Mesothelial cell of epicardium (in vitro differentiated cells): ENCODE measurements at places on chromosomes 3 and 15. TPM values are rescaled to one million over a fixed set of nuclear protein-coding genes. Genes with fewer than 3 reads are reported as not detected.

GRCh38 chr15:42206406-42206805 is 1.7 kb downstream of the VPS39 start:
- DNase-seq = no peak

GRCh38 chr3:63287610-63288009 is 9.5 kb downstream of the SYNPR start:
- no peak for DNase-seq

GRCh38 chr3:146466604-146467003 is 2.8 kb downstream of the PLSCR2 start:
- no peak for DNase-seq

DNA sequence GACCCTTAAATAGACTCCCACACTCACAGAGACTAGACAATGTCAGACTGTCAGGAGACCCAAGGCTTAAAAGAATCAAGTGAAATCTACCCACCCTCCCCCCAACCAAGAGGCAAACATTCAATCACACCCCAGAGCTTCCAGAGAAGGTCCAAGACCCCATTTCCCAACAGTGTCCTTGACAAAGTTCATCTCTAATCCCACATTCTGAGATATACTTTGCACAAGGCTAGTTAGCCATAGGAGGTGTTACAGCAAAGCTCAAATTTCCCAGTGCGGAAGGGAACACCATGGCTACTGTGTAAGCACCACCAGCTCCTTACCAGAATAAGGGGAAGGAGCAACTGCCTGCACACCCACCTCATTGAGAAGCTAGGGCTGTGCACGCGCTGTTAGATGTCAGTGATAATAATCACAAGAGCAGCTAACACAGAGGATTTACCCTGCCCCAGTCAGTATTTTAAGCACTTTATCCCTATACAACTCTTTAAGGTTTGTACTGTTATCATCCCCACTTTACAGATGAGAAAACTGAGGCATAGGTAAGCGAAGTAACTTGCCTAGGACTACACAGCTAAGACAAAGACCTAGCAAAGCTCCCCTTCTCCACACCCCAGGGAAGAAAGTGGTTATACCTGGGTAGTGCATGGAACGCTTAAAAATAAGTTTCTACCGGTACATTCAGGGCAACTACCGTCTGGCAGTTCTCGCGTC is 17.3 kb downstream of the SPATA12 start:
- DNase-seq = no peak

GRCh38 chr3:179146911-179147513 is 1.1 kb upstream of the PIK3CA start:
- DNase-seq = no peak

GRCh38 chr3:158095111-158095813 is 11.0 kb downstream of the SHOX2 start:
- DNase-seq = no peak

DNA sequence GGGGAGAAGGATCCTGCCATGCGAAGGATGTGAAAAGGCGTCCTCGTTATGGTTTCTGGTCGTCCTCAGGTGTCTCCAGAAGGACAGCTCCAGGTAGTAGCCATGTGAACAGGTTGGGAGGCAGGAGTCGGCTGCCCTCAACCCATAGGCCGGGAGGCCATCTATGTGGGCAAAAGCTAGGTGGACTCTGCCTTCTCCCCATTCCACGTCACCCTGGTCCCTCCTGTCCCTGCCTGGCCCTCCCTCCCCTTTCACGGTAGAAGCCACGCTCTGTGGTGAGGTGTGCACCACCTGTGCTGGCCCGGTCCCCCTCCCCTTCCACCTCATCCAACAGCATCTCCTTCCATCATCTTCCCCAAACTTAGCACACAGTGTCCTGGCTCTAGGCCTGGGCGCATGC is 16.3 kb downstream of the ITIH3 start:
- no peak for DNase-seq

DNA sequence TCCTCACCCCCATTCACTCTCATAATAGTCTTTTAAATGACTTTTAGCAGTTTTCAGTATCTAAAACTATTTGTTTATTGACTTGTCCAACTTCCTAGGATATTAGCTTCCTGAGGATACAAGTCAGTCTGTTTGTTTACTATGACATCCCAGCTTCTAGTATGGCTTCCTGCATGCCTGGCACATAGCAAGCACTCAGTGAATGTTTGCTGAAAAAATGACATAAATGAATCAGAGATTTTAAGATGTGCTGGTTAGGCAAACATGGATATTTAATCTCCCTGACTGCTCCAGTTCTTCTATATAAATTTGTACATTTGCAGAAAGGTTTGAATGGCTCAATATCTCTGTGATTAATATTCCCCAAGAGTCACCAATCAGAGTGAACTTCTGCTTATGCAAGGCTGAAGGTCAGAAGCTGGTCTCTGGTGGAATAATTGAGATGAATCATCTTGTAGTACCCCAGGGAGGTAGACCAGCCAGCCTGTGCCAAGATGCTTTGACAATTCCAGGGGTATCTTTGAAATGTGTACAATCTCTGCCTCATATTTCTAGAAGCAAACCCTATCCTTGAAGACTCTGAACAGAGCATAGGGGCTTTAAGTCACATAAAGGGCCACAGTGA is 219.0 kb upstream of the LMCD1 start:
- DNase-seq = no peak

- no peak for DNase-seq
Measured at GRCh38 chr3:99895131-99895696, 77.6 kb downstream of the CMSS1 start.

DNA sequence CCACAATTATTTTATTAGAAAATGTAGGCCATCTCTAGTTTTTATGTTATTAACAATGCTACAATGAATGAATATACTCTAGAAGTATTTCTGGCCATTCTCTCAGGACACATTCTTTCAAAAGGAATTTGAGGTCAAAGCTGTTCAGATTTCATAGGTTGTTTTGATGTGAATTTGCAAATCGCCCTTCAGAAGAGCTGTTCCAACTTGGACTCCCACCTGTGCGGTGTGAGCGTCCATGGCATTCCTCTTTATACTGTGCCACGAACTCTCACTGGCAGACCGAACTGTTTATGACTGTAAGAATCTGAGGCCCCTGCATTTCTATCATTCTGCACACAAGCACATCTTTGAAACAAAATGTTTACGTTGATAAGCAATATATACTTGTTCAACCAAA is 18.6 kb upstream of the SLC24A5 start:
- DNase-seq = no peak

DNA sequence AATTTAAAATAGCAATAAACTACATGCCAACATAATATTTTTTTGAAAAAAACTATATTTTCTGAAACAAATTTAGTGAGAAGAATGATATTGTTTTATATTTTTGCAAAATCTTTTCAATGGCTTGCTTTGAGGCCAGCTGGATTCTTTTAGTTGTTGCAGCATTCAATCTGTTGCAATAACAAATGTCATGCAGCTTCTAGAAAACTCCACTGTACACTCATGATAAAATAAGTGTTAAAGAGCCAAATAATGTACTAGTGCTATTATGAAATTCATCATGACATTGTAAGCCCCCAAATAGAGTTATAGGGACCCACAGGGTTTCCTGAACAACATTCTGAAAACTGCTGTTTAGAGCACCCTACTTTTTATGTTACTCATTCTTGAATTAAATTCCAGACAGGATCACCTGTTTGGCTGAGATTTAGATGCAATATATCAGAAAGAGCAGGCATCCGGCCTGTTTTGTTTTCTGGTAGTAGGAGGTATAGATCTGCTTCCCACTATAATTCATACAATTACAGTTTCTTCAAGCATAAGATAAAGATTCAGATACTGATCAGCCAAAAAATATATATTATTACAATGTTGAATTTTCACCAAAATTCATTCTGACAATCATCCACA is 703.0 kb upstream of the ZNF385D start:
- DNase-seq = no peak

- DNase-seq = no peak
Measured at GRCh38 chr3:73604451-73604850, 20.3 kb downstream of the PDZRN3 start.

DNA sequence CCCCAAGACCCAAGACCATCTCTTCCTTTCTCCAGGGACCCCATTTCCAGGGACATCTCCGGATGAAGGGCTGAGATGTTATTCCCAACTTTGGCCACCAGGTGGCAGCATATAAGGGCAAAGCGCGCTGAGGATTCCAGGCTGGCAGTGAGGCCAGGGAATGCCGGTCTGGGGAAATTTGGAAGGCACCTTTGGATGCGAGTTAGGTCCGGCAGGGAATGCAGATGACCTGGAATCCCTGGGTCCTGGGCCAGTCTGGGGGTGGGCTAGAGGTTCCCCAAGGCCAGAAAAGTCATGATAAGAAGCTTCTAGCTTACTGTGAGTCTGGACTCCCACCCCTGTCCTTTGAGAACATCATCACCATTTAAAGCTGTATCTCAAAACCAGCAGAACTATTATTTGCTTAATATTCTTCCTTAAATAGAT is 1.6 kb upstream of the CHST13 start:
- peak; percentile 79 for DNase-seq

DNA sequence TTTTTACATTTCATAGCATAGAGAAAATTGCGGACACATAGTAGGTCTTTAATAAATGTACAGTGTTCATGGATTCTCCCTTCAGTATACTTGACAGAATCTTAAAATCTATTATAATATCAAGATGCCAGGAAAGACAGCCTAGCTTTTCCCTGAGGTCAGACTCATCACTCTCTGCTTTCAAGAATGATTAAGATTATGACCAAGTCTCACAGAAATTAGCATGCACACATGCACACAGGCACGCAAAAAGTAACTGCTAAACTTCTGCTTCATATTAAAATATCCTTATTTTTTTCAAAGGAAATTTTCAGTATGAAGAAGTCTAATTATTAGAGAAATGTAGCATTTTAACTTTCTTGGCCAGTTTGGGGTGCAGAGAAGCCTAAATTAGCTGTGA is 493.8 kb upstream of the NECTIN3 start:
- DNase-seq = no peak

DNA sequence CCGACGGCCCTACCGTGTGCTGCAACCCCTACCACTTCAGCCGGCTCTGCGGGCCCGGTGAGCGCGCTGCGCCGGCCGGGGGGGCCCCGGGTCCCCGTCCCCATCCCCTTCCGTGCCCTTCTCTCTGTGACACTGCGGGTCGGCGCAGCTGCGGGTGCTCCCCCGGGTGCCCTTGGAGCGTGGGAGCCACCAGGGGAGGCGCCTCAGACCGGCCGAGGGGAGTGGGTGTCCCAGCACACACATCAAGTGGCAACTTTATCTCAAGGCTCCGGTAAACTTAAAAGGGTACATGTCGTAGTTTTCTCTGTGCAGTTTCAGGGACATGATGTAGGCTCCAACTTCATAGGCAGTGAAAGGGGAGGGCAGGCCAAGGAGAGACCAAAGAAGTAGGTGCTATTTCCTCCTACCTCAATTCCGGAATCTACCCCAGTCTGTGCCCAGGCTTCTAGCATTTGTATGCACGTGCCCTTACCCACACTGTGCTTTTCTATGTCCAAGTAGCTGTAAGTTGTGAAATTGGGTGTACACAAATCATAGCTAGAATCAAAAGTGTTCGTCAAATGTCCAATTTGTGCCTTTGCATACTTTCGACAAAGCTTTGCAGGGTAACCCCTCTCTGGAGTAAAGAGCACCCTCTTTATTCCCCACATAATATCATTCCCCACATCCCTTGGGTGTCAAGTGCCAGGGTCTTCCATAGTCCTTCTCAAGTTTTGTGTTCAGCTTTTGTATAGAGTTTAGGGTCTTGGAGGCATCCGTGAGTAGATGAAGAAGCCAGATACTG is 2.2 kb downstream of the SMAD6 start:
- DNase-seq = no peak

DNA sequence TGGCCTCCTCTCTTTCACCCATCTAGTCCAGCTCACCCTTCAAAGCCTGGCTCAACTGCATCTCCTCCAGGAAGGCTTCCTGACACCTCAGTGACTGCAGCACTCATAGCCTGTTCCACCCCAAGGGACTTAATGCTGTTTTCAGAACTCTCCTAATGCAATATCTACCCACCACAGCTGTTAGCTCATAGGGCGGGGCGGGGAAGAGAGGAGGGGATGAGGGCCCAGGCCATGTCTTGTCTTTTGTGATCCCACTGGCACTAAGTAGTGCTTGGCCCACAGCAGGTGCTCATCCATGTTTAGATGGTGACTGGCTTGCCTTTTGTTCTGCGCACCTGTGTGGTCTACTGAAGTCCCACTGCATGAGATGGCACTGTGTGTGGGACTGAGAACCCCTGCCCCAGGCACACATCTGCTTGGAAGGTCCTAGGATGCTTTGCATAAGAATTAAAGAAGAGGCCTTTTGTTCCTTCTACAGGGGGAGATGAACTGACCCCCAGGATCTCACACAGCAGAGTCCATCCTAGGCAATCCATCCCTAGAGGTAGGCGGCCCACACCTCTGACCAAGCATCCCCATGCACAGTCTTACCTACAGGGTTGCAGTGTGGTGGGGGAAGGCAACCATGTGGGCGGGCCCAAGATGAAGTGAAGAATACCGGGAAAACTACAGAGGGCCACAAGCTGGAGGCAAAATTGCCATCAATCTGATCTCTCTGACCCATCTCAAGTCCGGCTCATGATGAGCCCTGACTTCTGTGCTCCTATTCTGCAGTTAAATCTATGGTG is 23.0 kb downstream of the SLC12A8 start:
- no peak for DNase-seq

The CAPN3 gene
- total RNA-seq = 12.2 to 13.7 TPM (median 12.8 TPM) in 3 replicates

The TMCO5A gene
- total RNA-seq = not detected in 3 replicates

The PIK3CA gene
- 20.4 to 23.0 TPM (median 22.4 TPM) in 3 replicates for total RNA-seq

The SSUH2 gene
- total RNA-seq = 1.3 to 1.4 TPM (median 1.3 TPM) in 3 replicates

The PODXL2 gene
- 25.5 to 29.7 TPM (median 27.1 TPM) in 3 replicates for total RNA-seq

The ECE2 gene
- not detected in 3 replicates for total RNA-seq

The SOX2 gene
- total RNA-seq = 0.09 TPM in 2 of 3 replicates, not detected in the other

The CLDN11 gene
- 153 to 168 TPM (median 164 TPM) in 3 replicates for total RNA-seq

The PLSCR2 gene
- 0.31 TPM in 1 of 3 replicates, not detected in the others for total RNA-seq

The TM4SF4 gene
- total RNA-seq = 0.34 to 1.8 TPM (median 1.4 TPM) in 3 replicates

The RARRES1 gene
- 48.9 to 53.0 TPM (median 51.9 TPM) in 3 replicates for total RNA-seq

The CHRFAM7A gene
- 0.33 to 1.5 TPM (median 0.99 TPM) in 3 replicates for total RNA-seq

The CCR9 gene
- total RNA-seq = not detected in 3 replicates
